ENCODE measurements at places on chromosomes 4 and X.

- no peak for DNase-seq
Measured at GRCh38 chr4:155640751-155641150, 25.9 kb upstream of the GUCY1A1 start.

- DNase-seq, result no peak
Measured at GRCh38 chr4:108635070-108635655, 14.8 kb downstream of the RPL34 start.

- no peak for DNase-seq
Measured at GRCh38 chr4:107220976-107221375, 184.9 kb upstream of the DKK2 start.

DNA sequence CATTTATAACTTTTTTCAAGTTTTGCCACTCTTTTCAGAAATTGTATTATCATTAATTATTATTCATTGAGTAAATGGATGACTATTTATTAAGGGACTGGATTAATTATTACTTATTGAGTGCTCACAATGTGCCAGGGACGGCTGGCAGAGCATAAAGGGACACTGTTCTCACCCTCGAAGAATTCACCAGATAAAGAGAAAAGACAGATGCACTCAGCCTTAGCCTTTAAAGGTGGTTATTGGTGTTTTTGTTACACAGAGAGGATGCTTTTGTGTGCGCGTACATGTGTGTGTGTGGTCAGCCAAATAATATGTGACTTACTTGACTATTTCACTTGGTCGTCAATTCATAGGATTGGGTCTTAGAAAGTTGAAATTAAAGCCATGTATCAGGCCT lies 187.0 kb downstream of the ANTXR2 start:
- DNase-seq, result no peak

GRCh38 chrX:125620715-125621587 lies 301.3 kb downstream of the TEX13C start:
- no peak for DNase-seq

- no peak for DNase-seq
Measured at GRCh38 chr4:75249739-75250138, 264.5 kb downstream of the RCHY1 start.

- no peak for DNase-seq
Measured at GRCh38 chr4:140637836-140638235, 69.1 kb upstream of the UCP1 start.

DNA sequence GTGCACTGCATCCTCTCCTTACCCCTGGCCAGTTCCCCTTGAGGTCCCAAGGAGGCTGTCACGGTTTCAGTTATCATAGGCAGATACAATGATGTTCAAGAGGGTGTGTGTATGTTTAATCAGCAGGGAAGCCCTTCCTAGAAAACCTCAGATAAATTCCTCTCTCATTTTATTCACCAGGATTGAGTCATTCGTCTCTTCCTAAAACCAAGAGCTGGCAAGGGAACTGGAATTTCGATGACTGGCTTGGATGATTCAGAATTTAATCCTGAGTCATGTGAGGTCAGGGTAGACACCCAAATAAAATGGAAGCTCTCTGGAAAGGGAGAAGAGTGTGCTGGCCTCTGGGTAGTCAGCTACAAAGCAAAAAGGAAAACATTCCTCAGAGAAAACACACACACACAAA lies 106.2 kb upstream of the RAPGEF2 start:
- DNase-seq, result no peak

DNA sequence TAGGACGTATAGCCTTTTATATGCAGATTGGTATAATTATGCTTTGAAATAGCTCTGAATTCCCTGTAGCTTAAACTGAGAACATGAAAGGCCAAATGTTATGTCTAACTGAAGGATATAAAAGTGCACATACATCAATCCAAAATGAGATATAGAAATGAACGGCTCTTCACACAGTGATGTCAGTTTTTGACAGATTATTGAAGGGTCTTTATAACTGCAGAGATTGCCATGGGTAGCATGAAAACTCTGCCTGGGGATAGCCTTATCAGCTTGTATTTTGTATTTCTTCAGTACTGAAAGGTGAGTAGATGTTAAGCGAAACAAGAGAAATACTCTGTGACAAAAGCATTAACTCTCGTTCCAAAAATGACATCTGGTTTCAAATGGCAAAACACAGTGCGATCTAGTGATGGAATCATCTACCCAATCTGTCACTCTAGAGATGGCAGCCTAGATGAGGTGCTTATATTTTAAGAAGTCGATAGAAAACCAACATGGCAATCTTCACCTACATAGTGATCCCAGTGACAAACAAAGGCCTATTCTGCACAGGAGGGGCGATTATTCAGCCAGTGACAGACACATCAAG lies 59.7 kb downstream of the PCDH10 start:
- no peak for DNase-seq

GRCh38 chrX:110315551-110315950 lies 2.3 kb downstream of the AMMECR1 start:
- no peak for DNase-seq

- no peak for DNase-seq
Measured at GRCh38 chr4:86670756-86671155, 76.6 kb downstream of the PTPN13 start.

- DNase-seq, result no peak
Measured at GRCh38 chr4:62517716-62518115, 1317.6 kb downstream of the ADGRL3 start.

- no peak for DNase-seq
Measured at GRCh38 chr4:107388736-107389274, 331.2 kb downstream of the PAPSS1 start.

- DNase-seq, result no peak
Measured at GRCh38 chrX:24202465-24203031, 53.0 kb downstream of the ZFX start.

DNA sequence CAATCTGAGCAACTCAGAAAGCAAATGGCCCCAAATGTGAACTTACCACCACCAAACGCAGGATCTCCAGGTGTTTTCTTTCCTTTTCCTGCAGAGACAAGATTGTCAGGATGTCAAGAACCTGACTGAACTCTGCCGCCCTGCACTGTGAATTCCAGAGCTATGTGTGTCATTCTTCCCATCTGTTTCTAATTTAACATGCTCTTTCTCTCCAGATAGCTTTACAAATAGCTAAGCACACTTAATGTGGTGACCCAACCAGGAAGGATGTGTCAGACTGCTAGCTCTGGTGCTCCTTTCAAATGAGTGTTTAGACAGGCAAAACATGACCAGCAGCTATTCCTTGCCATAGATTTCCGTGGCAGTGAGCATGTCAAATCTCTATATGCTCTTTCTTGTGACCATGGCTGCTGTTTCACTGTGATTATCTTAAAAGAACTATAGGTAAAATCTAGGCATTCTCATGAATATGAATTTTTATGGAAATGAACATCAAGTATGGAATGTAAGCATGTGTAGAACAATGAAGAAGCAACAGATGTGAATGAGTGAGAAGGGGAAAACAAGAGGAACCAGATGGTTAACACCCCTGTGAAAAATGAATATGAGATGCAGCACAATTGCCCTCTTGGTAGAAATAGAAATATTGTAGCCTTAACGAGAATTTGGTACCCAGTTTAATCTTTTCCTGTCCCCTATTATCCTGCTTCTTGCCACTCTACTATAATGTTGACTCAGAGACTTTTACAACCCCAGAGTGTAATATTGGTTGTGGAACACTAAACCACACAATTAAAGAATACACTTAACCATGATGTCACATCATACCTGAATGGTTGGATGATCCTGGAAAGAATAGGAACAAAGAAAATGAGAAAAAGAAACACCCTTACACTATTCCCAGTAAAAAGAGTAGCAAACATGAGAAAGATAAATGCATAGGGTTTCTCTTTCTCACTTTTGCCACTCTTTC lies 247.8 kb upstream of the DKK2 start:
- no peak for DNase-seq

DNA sequence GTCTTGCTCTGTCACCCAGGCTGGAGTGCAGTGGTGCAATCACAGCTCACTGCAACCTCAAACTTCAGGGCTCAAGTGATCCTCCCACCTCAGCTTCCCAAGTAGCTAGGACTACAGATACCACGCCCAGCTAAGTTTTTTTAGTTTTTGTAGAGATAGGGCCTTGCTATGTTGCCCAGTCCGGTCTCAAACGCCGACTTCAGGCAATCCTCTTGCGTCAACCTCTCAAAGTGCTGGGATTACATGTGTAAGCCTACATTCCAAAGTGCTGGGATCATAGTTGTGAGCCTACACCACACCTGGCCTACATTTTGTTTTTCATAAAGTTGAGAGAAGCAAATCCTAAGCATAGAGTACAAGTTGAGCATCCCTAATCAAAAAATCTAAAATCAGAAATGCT lies 42.2 kb downstream of the SMARCA5 start:
- DNase-seq, result no peak

DNA sequence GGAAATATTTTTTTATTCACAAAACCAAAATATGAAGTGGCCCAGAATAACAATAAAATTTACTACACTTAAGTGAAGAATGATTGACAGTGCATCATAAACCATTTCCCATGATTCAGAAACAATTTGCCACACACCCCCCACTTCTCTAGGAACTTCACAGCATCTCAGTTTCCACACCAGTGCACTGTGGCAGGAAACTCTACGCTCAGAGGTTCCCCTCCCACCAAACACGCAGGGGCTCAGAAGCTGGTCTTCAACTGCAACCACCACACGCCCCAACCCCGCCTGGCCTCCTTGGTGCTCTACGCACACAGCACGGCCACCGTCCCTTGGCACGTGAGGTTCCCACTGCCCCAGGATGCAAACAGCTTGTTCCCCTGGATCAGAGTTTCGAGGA lies 63.7 kb downstream of the ZFYVE28 start:
- DNase-seq, result peak; percentile 41

GRCh38 chrX:46554942-46555341 lies 9.7 kb upstream of the ZNF674 start:
- DNase-seq, result no peak

- DNase-seq, result no peak
Measured at GRCh38 chrX:84144281-84144680, 43.7 kb downstream of the RPS6KA6 start.

- DNase-seq, result no peak
Measured at GRCh38 chrX:10571260-10571659, 49.1 kb downstream of the MID1 start.

DNA sequence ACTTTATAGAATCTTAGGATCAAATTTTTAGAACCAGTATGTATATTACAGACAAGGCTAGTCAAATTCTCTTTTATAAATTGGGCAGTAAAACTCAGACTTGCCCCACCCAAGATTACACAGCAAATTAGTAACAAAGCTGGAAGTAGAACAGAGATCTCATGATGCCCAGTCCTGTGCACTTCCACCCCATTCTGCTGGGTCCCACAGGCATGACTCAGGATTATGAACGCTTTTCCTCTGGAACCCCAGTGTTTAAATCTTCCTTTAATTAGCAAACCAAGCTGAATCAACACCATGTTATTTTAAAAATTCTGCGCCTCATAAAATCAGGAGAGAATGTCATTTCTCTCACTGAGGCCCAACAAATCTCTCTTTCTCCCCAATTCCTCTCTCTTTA lies 1.5 kb upstream of the IL13RA2 start:
- DNase-seq, result no peak
